ENCODE measurements at places on chromosomes 5 and 9.

DNA sequence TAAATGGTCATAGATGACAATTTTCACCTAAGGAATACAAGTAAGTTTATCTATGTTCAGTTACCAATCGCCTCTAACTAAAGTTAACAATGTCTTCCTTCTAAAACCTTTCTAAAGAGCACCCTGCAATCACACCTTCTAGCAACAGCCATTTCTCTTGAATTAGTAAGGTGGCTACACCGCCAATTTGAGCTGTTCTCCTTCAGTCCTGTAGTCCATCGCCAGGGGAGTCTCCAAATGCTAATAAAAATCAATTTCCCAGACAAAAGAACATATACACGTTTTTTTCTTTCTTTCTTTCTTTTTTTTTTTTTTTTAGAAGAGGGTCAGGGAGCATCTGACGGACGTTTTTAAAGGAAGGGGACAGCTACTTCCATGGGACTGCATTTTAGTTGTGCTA lies 729 bp upstream of the RORB start:
- no peak for DNase-seq

DNA sequence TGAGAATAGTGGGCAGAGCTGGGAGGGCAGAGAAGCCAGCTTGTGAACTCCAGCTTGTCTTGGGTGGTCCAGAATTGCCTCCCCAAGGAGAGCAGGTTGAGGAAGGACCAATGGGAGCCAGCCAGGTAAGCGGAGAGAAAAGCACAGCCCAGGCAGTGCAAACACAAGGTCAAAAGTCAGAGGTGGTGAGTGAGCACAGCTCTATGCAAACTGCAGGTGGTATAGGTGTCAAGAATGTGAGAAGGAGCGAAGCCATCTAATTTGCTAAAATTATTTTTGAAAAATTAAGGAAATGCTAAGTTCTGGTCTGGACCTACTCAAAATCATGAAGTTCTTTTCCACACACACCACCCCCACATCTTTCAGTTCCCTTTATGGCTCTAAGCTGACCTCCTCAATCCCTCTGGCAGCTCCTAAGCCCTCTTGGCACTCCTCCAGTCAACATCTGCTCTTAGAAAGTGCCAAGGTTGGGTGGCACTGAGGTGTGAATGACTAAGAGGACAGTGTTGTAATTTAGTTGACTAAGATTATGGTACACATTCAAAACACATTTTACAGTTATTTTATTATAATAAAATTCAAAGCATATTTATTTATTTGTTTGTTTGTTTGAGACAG lies 6.6 kb upstream of the OTULINL start:
- no peak for DNase-seq

DNA sequence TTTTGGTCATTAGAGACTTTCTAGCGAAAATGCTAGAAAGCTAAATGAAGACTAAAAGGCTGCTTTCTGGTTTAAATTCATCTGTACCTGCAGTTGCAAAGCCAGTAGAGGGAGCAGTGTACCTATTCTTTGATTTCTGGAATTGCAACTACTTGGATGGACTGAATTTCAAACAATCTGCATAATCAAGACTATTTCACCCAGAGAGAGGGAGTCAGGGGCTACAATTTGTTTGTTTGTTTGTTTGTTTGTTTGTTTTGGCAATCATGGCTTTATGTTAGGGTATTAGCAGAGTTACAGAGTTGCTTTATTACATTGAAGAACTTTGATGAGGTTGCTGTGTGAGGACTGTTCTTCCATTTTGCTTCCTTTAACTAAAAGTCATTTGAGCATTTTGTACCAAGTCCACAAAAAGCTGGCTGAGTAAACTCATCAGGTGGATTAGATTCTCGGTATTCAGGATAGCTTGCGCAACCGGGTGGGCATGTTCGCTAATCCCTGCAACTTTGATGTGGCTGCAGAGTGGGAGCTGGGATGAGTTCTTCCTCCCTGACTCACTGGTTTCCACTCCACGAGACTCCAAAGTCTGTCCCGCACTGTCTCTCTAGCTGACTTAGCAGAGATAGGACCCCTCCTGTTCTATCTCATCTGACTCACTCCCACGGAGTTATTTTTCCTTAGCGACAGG lies 80.0 kb upstream of the TUT7 start:
- DNase-seq: peak; percentile 67

- no peak for DNase-seq
These were observed 77.9 kb upstream of the FBXL17 start for GRCh38 chr5:108459769-108460168.

DNA sequence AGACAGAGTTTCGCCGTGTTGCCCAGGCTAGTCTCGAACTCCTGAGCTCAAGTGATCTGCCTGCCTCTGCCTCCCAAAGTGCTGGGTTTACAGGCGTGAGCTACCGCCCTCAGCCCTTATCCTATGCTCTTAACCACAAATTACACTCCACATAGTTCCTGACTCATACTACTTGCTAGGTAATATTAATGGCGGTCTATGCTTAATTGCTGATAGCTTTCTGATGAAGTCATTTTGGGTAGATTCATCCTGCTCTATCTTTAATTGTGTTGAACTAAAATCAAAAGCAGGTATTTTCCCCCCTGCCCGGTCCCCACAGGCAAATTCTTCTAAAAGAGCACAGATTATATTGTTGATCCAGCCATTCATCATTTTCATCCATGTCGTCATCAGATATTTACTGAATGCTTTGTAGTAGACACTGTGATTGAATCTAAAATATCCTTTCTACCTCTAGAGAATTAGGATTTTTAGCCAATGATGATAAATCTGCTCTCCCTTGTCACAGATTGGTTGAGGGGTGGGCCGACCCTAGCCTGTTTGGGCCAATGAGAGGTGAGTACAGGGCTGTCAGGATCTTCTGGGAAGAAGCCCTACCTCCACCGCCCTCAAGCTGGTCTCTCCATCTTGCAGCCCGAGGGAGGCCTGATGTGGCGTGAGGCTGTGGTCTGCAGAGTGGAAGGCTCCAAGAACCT lies 144.8 kb downstream of the NR3C1 start:
- DNase-seq: no peak

GRCh38 chr9:33619666-33620404 lies 95.8 kb downstream of the ANKRD18B start:
- DNase-seq: peak; percentile 84

DNA sequence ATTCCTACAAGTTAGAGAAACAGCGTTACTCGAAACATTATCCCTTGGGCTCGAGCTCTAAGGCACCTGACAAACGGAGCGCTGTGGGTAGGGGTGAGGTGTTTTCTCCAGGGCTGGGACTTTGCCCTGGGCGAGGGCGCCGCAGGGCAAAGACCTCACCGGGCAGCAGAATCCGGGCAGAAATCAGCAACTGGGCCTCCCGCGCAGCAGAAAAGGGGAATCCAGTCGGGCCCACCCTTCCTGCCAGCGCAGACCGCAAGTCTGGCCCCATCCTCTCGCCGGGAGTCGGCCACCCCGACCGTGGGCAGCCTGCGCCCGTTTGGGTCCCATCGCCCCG lies 430 bp upstream of the MSH3 start:
- peak; percentile 25 for DNase-seq

DNA sequence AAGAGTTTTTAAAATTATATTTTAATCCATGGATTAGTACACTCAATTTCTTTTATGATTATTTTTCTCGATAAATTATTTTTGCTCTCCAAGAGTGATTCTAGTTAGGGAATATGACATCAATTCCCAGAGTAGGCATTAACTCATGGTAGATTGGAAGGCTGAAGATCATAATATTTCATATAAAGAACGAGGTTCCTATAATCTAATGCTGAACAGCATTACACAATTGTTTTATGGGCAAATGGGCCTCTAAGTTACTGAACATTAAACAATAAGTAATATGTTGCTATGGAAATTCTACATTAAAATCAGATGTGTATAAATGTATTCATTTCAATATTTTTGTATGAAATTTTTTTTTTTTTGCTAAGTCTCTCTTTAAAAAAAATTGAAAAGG lies 140.3 kb downstream of the ZNF608 start:
- DNase-seq: no peak

- peak; percentile 82 for DNase-seq
These were observed 461.9 kb upstream of the PAPPA start for GRCh38 chr9:115691693-115692092.

GRCh38 chr5:66796305-66797292 lies 200.4 kb downstream of the MAST4 start:
- no peak for DNase-seq
